ENCODE measurements at places on chromosomes 1 and 21.

DNA sequence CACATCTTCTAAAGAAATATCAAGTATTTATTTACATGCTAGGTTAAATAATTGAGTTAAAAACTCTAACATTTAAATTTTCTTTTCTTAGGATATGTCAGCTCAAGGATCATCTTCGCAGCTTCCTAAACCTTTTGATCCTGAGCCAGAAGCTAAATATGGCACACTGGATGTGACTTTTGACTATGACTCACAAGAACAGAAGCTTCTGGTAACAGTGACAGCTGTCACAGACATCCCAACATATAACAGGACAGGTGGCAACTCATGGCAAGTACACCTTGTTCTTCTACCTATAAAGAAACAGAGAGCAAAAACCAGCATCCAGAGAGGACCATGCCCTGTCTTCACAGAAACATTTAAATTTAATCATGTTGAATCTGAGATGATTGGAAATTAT, 132.7 kb upstream of the SERTAD4 start:
- no peak for DNase-seq

DNA sequence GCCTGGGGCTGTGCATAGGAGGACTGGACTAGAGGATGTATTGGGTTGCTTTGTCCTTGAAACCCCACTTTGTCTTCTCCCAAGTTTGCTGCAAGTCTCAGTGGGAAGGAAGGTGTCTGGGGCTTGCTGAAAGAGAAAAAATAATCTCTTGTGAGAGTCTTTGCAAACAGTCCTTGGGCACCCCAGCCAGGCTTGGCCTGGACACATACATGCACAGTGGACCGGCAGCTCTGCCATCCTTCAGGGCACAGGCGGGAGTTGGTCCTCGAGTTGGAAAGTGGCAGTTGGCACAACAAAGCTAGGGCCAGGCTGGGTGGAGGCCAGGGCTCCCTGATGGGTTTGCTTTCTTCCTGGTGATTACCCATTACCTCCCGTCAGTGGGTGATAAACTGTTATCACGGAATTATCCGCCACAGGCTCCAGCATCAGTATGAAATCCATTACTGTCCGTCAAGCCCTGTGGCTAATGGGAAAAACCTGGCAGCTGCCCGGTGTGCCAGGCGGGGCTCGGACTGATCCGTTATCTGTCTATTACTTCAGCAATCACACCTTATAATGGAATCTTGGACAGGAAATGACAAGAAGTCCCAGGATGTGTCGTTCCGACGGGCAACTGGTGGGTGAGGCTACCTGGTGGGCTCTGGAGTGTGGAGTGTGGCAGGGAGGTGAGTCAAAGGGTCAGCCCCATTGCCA, 265.7 kb downstream of the GRIK3 start:
- DNase-seq, result no peak

DNA sequence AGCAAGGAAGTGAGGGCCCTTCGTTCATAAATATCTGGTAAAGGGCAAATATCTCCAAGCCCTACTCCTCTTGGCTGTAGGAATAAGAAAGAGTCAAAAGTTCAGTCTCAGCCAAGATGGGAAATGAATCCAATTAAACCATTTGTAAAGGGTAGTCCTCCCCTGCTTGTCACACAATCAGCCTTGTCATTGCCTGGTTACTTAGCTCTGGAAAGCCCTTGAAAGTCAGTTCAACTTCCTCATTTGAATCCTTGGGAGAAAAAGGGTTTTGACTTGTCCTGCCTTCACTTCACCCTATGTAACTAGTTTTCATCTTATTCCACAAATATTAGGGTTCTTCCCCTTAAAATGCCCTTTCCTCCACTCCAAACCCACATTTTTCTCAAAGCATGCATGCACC, 100.0 kb downstream of the ELAVL4 start:
- DNase-seq, result no peak

DNA sequence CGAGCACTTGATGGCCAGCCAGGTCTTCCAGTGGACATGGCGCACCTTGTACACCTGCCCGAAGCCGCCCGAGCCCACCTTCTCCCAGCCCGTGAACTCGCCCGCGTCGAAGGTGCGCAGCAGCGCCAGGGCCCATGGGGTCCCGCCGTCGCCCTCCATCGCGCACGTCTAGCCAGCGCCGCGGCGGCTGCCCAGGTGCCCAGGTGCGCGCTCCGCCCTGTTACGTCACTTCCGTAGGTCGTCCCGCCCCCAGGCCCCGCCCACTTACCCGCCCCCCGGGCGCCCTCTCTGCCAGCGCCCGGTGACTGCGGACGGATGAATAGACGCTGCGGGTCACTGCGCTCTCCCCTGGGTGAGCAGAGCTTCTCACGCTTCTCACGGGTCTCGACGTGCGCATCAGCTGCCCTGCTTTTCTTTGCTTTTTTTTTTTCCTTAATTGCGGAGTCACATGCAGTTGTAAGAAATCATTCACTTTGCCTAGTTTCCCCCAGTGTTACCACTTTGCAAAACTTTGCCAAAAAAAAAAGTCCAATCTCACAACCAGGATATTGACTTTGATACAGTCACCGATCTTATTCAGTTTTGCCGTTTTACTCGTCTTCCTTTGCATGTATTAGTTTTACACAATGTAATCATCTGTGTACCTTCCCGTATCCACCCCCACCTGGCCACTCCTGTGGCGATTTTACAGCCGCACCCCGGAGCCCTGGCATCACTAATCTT, at the start of gene RIPK4:
TSS of gene RIPK4 (minus strand) at position 170 of the 723 bp plus-strand sequence. CDS start at position 159, 11 bp downstream.
- no peak for DNase-seq

- DNase-seq, result no peak
Observed at GRCh38 chr1:214546084-214546483, 5.3 kb downstream of the PTPN14 start.

DNA sequence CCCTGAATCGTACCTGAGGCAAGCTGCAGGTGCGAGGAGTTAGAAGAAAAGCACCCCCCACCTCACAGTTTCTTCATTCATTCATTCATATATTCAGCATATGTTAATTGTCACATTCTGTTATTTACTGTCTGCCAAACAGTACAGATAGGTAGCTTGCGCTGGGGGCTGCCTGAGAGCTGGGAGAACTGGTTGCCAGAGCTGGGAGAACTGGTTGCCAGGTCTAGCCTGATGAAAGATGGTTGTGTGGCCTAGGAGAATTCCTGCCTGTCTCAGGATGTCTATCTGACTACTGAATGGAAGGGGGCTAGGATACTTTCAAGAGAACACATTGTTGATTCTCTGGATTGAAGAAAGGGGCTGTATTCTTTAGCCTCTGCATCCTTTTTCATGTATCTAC, 225.9 kb upstream of the POU3F1 start:
- no peak for DNase-seq

DNA sequence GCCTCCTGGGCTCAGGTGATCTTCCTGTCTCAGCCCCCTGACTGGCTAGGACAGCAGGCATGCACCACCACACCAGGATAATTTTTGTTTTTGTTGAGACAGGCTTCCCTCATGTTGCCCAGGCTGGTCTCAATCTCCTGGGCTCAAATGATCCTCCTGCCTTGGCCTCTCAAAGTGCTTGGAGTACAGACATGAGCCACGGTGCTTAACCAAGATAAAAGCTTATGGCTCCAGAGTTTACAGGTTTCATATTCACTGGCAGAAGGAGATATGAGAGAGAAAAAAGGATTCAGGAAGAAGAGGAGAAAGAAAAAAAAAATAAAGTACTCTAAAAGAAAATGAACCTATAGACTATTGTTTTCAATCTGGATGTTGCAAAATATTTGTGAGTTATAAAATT, 748.8 kb upstream of the NCAM2 start:
- DNase-seq, result no peak

- no peak for DNase-seq
Observed at GRCh38 chr1:197944485-197944884, 27.3 kb downstream of the LHX9 start.

- peak; percentile 22 for DNase-seq
Observed at GRCh38 chr1:209797978-209798639, 7.8 kb downstream of the IRF6 start.

DNA sequence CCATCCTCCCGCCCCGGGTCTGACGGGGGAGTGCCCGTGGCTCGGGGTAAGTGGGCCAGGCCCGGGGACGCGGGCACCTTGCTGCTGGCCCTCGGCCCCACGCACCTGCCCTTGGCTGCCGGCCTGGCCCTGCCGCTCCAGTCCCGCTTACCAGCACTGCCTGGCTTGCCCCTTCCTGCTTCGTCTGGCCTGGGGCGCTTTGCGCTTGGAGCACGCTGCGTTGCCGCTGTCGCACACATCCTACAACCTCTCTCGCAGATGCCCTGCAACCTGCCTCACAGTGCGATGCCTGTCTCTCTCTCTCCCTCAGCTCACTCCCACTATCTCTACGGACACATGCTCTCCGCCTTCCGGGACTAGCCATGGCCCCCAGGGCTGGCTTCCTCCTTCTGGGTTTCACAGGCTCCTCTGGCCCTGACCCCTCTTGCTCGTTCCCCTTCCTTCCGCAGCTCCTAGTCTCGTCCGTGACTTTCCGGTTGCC, 9.7 kb downstream of the MYOG start:
- DNase-seq, result no peak

DNA sequence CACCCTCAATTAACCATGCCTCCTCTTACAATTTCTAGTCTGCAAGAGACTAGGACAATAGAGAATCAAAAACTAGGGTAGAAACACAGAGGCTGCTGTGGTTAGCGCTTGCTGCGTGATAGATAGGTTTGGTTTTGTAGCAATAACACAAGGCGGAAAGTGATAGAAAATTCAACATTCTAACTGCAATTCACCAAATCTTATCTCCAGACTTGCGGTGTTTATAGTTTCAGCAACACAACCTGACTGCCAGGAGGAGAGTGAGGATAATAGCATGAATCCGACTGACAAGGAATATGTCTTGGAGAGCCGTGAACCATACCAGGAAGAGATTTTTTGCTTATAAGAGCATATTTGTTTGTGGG, 30.7 kb upstream of the IFNAR2 start:
- DNase-seq, result no peak

GRCh38 chr21:16194095-16194787, 464.5 kb downstream of the USP25 start:
- DNase-seq, result peak; percentile 80

- no peak for DNase-seq
Observed at GRCh38 chr1:6270401-6270800, 9.5 kb upstream of the GPR153 start.

GRCh38 chr1:98044071-98044697, 123.3 kb upstream of the DPYD start:
- no peak for DNase-seq

- no peak for DNase-seq
Observed at GRCh38 chr1:172277989-172278388, 142.5 kb upstream of the C1orf105 start.

GRCh38 chr1:222084996-222085395, 343.1 kb upstream of the DUSP10 start:
- DNase-seq, result no peak

DNA sequence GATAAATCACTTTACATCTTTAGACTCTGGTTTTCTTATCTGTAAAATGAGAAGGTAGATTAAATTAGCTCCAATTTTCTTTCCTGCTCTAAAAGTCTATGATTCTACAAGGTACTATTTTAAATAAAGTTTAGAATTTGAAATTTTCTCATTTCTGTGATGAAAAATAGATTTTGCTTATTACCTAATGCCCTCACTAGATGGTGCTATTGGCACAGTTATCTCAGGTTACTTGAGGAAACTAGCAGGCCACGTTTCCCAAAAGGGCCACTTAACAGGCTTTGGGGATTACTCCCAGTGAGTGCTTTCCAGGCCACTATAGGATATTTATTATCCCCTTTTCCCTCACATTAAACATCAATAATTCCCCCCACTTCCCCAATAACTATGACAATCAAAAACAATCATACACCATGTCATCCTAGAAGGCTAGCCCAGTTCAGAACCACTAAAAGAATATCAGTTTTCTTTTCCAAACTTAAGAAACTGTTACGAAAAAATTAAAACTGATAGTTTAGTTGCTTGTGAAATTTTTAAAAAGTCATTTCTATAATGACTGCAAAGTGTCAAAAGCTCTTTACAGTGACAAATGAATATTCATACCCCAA, 30.6 kb downstream of the OMA1 start:
- peak; percentile 42 for DNase-seq

- DNase-seq, result no peak
Observed at GRCh38 chr1:15051882-15052528, 101.5 kb upstream of the TMEM51 start.

- no peak for DNase-seq
Observed at GRCh38 chr1:154334079-154335024, 9.0 kb downstream of the ATP8B2 start.

GRCh38 chr1:40039245-40039756, 1.2 kb upstream of the CAP1 start:
- no peak for DNase-seq

DNA sequence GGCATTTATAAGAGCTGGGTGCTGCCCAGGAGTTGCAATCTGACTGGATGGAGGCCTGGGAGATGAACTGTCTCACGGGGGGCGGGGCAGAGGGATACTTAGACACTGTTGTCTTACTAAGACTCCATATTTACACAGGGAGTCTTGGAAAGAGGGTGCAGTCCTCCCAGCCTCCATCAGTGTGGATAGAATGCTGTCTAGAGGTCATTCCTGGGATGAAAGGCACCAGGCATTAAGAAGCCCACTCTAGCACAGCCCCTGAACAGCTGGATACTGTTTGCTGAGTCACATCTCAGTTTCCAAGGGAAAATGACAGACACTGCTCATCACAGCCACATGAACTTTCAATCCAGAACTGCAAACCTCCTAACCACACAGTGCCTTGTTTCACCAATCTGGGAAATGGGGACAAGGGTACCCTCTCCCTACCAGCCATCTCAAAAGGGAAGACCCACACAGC, 43.3 kb downstream of the SSBP3 start:
- DNase-seq, result no peak

DNA sequence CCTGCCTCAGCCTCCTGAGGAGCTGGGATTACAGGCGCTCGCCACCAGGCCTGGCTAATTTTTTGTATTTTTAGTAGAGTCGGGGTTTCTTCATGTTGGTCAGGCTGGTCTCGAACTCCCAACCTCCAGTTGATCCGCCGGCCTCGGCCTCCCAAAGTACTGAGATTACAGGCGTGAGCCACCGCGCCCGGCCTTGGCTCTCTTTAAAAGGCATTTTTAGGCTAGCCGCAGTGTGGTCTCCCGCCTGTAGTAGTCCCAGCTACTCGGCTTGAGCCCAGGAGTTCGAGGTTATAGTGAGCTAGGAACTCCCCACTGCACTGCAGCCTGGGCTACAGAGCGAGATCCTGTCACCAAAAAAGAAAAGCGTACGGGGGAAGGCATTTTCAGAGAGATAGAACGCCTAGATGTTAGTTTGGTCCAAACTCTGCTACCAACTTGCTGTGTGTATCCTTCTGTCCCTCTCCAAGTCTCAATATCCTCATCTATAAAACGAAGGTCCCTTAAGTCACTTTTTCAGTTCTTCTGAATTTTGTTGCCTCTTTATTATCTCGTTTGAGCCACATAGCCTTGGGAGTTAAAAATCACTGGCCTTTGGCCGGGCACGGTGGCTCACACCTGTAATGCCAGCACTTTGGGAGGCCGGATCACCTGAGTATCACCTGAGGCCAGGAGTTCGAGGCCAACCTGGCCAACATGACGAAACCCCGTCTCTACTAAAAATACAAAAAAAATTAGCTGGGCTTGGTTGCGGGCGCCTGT, 734 bp downstream of the MED18 start:
- no peak for DNase-seq

GRCh38 chr1:161801955-161802354, 35.8 kb downstream of the ATF6 start:
- no peak for DNase-seq

All from HS-27A (cell line).